ENCODE measurements at places on chromosomes 16 and 17. TPM values are rescaled to one million over a fixed set of nuclear protein-coding genes. Genes with fewer than 3 reads are reported as not detected.
A peak's percentile ranks its signal among the peaks of the same experiment; 100 is the strongest.

DNA sequence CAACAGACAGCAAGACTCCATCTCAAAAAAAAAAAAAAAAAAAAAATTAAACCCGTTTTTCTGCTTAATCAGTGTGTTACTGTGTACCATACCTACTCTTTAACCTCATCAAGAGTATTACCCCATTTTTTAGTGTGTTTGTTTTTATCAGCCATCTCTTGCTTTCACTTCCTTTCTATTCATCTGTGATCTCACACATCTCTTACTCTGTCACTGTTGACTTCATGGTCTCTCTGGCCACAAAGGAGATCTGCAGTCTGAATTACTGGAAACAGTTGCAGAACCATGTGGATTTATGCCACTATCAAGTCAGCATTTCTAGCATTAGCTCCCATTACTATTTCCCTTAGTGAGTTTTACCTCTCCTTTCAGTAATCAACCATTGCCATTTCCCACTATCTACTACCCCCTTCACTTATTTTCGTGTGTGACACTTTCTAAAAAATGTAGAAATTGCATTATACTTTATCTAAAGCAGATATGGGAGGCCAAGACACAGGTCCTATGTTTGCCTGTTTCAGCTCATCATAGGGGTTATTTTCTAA is 20.1 kb downstream of the NDEL1 start:
- peaks cover 67% of the 10 kb centered on the region for H3K36me3 ChIP-seq
- no peak for DNase-seq
- H3K4me3 ChIP-seq: no peak overlapping the region
- H3K4me1 ChIP-seq: no peaks in the 10 kb centered on the region

The MYOCD gene
- total RNA-seq: 50.0 TPM

The CPHXL2 gene
- total RNA-seq: not detected

GRCh38 chr17:38894276-38894675 is 24.4 kb downstream of the LASP1 start:
- no peak overlapping the region for H3K4me3 ChIP-seq
- H3K4me1 ChIP-seq: peaks cover 48% of the 10 kb centered on the region
- peak overlapping the region; percentile 40 for H3K27ac ChIP-seq
- no peaks in the 10 kb centered on the region for H3K27me3 ChIP-seq
- H3K36me3 ChIP-seq: no peaks in the 10 kb centered on the region
- DNase-seq: no peak

DNA sequence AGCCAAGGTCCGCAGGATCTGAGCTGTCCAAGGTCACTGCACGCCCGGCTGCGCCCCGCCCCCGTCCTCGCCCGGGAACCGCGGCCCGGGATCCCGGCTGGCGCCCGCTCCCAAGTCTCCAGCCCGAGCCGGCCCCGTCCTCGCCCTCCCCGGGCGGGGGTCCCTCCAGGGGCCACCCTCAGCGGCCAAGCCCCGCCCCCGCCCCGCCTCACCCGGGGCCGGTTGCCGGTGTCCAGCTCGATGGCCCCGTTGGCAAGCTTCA is 216 bp downstream of the VPS9D1 start:
- H3K27ac ChIP-seq: peak overlapping the region; percentile 99
- H3K4me3 ChIP-seq: peak overlapping the region; percentile 97
- H3K36me3 ChIP-seq: no peaks in the 10 kb centered on the region
- no peaks in the 10 kb centered on the region for H3K27me3 ChIP-seq
- DNase-seq: peak; percentile 75

DNA sequence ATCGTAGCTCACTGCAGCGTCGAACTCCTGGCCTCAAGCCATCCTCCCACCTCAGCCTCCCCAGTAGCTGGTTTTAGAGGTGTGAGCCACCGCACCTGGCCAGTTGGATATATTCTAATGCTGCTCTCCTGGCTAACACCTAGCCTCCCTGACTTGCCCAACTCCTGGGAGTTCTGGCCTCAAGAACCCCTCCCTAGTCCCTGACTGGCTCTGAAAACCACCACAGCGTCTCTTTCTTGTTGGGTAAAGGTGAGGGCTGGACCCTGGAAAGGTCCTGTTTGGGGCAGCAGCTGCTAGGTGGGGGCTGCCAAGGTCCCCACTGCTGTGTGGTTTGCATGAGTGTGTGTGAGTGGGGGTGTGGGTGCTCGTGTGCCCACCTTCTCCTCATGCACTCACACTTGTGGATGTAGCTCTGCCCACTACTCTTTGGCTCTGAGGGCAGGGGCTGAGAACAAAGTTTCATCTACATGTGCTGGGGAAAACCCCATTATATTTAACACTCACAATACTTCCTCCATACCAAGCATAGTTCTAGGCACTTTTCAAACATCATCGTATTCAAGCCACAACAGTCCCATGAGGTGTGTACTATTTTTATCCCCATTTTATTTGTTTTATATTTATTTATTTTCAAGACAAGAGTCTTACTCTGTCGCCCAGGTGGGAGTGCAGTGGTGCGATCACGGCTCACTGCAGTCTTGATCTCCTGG is 7.1 kb upstream of the SPNS3 start:
- no peak for DNase-seq
- no peaks in the 10 kb centered on the region for H3K4me1 ChIP-seq
- no peaks in the 10 kb centered on the region for H3K27me3 ChIP-seq
- no peak overlapping the region for H3K4me3 ChIP-seq

GRCh38 chr17:34371405-34372100 is 8.5 kb upstream of the CCL1 start:
- H3K36me3 ChIP-seq: no peaks in the 10 kb centered on the region
- H3K4me1 ChIP-seq: peaks cover 4% of the 10 kb centered on the region
- DNase-seq: no peak
- no peak overlapping the region for H3K4me3 ChIP-seq
- H3K27me3 ChIP-seq: no peaks in the 10 kb centered on the region
- H3K27ac ChIP-seq: no peak overlapping the region

GRCh38 chr16:64543031-64543430 is 578.8 kb downstream of the CDH11 start:
- H3K36me3 ChIP-seq: no peaks in the 10 kb centered on the region
- no peaks in the 10 kb centered on the region for H3K4me1 ChIP-seq
- H3K4me3 ChIP-seq: no peak overlapping the region
- H3K27ac ChIP-seq: no peak overlapping the region

- DNase-seq: no peak
- H3K4me3 ChIP-seq: no peak overlapping the region
- H3K36me3 ChIP-seq: no peaks in the 10 kb centered on the region
- H3K27ac ChIP-seq: no peak overlapping the region
- no peaks in the 10 kb centered on the region for H3K27me3 ChIP-seq
- peaks cover 9% of the 10 kb centered on the region for H3K4me1 ChIP-seq
Observed at GRCh38 chr17:57082441-57082840, 2.6 kb upstream of the AKAP1 start.

- DNase-seq: no peak
- H3K36me3 ChIP-seq: no peaks in the 10 kb centered on the region
- H3K27ac ChIP-seq: no peak overlapping the region
- no peak overlapping the region for H3K4me3 ChIP-seq
- peaks cover 13% of the 10 kb centered on the region for H3K4me1 ChIP-seq
Observed at GRCh38 chr17:66378296-66378695, 75.9 kb downstream of the PRKCA start.

The KRT24 gene
- total RNA-seq: 4.9 TPM

GRCh38 chr17:2058586-2059546 is 4.0 kb downstream of the HIC1 start:
- peaks cover 45% of the 10 kb centered on the region for H3K27me3 ChIP-seq
- DNase-seq: peak; percentile 89
- H3K4me3 ChIP-seq: no peak overlapping the region

DNA sequence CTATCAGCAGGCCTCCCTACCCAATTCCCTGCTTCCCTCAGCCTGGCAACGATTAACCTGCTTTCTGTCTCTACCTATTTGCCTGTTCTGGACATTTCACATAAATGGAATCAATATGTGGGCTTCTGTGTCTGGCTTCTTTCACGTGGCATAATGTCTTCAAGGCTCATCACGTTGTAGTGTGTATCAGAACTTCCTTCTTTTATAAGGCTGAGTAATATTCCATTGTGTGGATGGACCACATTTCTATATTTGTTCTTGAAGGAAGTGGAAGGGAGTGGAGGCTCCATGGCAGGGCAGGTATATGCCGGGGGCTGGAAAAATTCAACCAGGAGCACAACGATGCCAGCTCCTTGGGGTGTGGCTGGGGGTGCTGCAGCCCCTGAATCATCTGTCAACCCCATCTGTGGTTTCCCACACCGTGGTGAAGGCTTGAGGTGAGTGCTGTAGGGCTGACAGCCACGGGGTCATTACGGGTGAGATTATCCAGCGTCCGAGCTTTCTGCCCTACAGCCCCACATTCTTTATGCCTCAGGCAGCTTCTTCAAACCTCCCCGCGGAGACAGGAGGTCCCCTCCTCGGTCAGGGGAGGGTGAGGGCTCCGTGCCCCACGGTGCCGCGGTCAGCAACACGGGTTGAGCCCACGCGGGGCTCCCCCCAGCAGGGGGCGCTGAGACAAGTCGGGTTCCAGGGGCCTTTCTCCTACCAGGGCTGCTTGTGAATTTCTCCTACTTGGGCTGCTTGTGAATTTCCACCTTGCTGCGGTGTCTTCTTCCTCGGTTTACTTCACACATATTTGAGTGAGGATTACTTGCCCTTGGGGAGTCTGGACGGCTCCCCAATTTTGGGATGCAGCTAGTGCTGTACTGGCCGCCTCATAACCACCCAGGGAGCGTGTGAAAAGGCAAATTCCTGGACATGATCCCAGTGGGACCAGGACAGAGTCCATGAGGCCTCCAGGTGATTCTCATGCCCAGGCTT is 18.3 kb upstream of the WFIKKN2 start:
- no peaks in the 10 kb centered on the region for H3K27me3 ChIP-seq
- peak; percentile 55 for DNase-seq
- no peaks in the 10 kb centered on the region for H3K4me1 ChIP-seq
- no peaks in the 10 kb centered on the region for H3K36me3 ChIP-seq
- H3K4me3 ChIP-seq: no peak overlapping the region
- no peak overlapping the region for H3K27ac ChIP-seq
